ENCODE measurements at places on chromosomes 7 and 10.

DNA sequence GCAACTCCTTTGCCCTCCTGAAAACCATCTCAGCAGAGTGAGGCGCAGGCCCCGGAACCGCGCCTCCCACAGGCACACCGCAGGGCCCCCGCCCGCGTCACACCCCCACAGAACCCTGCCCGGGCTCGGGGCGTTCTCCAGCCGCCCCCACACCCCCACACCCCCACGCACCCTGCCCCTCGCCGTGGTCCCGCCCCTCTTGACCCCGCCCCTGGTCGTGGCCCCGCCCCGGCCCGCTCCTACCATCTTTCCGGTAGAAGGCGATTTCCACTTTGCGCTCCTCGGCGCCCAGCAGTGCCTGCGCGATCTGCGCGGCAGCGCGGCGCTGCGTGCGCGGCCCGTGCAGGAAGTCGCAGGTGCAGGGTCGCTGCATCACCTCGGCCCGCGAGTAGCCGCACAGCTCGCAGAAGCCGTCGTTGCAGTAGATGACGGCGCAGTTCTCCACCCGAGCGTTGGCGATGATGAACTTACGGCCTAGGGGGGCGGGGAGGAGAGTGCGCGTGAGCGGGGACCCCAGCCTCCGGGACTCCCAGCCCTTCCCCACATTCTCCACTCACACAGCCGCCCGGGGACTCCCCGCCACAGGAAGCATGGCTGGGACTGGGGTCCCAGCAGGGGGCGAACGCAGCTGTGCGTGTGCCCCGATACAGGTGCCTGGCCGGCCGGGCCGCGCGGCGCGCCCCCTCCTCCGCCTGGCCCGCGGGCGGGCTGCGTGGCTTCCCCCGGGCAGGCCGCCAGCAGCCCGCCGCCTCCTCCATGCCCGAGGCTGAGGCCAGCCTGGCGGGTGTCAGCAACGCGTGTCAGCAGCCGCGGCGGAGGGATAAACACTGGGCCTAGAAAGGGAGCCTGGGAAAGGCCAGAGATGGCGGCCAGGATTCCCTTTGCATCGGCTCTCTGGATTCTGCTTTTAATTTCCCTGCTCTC lies 3.4 kb downstream of the KCNH2 start:
- DNase-seq, result no peak

DNA sequence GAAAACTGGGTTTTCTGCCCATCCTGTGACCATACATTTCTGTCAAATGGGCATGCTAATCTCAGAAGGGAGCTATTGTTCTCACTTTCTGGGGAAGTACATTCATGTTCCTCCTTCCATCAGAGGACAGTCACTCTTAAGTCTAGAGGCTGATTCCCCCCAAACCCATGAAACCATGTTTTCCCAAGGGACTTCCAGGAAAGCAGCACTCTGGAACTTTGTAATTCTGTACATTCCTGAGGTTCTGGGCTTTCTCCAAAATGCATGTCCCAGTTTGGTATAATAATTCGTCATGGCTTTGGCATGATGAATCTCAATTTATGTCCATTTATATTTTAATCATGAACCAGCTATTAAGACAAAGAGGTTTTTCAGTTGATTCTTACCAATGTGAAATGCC lies 688.1 kb downstream of the LRMDA start:
- no peak for DNase-seq

DNA sequence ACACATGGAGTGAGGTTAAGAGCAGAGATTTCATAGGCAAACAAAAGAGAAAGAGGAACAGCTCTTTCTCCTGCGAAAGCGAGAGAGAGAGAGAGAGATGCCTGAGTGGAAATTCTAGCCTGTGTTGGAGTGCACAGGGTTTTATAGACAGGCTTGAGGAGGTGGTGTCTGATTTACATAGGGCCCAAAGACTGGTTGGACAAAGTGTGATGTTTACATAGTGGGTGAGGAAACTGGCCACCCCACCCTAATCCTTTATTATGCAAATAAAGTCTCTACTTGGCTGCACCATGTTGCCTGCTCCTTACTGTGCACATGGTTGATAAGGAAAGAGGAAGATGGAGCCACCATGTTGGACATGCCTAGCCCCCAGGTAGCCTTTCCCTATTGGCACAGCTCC lies 967.8 kb upstream of the SORCS1 start:
- no peak for DNase-seq

- peak; percentile 67 for DNase-seq
These were observed 99.9 kb upstream of the AKR1E2 start for GRCh38 chr10:4725917-4726606.

DNA sequence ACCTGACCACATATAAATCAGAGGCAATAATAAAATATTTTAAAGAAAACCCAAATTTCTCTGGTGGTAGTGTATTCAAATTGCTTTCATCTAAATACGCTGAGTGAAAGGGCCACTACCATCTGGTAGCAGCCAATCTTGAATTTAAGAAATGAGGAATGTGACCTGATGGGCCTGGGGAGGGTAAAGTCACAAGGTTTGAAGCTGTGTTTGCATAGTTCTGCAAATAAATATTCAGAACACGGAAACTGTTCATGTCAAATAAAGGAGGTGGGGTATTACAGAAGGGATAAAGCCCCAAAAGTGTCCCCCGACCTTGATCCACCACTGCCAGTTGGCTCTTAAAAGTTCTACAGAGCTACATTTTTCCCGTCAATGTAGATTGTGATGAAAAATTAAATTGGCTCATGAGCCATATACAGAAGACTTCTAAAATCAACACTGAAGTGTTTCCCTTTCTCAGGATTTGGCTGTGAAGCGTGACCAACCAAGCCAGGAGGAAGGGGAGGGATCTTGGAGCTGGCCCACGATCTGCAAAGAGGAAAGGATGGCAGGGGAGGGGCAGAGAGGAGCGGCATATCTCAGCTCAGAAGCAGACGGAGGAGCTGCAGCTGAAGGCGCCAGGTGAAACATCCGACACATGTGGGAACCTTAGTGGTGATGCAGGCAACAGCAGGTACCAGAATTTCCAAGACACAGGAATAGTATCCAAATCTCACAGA lies 39.6 kb downstream of the MPP7 start:
- no peak for DNase-seq

GRCh38 chr10:108735380-108735779 lies 1187.9 kb downstream of the XPNPEP1 start:
- peak; percentile 77 for DNase-seq

- no peak for DNase-seq
These were observed 179.2 kb downstream of the PTPRN2 start for GRCh38 chr7:158408318-158408920.

DNA sequence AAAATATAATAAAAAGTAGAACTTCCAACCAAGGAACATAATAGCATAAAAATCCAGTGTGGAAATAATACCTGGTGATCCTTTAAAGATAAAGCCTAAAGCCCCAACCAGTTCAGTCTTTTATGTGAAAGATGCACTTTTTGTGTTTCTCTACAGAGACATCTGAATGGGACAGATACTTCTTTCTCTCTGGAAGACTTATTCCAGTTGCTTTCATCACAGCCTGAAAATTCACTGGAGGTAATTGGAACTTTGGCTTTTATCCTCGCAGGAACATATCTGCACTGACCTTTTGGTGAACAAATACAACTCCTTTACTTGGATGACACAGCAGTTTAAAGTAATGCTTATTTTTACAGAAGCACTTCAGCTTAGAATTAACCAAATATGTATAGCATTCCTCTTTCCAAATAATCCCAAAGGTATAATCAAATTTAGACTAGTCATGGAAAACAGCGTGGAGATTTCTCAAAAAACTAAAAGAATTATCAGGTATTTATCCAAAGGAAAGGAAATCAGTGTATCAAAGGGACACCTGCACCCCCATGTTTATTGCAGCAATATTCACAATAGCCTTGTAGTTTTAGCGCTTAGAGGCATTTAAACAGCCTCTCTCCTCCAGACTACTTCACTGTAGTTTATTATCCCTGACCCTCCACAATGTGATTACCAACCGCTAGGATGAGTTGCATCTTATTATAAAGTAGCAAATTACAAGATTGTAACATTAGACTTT lies 16.8 kb downstream of the HNRNPA2B1 start:
- no peak for DNase-seq

DNA sequence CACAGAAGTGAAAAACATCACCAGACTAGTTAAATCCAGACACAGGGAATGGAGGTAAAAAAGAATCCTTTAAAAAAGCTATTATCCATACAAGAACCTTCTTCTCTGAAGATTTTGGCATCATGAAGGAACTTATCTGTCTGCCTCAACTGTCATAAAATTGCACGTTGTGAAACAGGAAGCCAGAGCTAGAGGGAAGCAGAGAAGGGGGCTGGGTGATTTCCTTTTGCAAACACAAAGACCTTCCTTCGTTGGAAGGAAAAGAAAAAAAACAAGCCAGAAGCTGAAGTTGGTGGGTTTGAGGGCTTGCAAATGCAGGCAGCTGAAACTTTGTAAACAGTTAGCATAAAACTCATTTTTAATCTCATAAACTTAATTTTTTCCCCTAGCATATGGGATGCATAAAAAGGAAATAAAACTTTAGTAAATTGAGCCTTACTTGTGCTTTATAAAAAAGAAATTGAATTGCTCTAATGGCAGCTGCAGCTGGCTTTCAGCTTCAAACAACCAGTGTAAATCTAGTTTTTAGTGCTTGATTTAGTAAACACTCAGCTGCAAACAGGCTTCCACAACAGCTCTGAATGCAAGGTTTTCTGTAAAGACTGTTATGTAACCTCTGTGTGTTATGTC lies 101.6 kb downstream of the OTUD1 start:
- DNase-seq, result no peak

- DNase-seq, result no peak
These were observed 122.7 kb upstream of the ADCY1 start for GRCh38 chr7:45451342-45452035.

- no peak for DNase-seq
These were observed 74.7 kb downstream of the CACNB2 start for GRCh38 chr10:18214691-18215563.

DNA sequence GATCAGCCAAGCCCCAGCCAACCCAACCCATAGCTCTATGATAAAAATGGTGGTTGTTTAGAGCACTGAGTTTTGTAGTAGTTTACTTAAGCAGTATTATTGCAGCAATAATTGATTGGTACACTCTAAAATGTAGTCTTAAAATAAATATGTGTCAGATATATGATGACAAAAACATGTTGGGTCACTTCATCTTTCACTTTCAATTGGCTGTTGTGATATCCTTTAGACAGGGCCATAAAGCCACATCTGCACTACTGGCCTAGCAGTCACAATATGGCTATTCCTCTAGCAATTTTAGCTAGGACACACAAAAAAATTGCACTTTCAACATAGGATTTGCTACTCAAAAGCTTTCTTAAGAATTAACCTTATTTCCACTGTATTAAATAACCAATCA lies 5.9 kb upstream of the CAV1 start:
- no peak for DNase-seq

- DNase-seq, result no peak
These were observed 22.8 kb downstream of the CYP17A1 start for GRCh38 chr10:102814453-102814871.

- no peak for DNase-seq
These were observed 62.1 kb downstream of the SEMA3C start for GRCh38 chr7:80856769-80857168.

DNA sequence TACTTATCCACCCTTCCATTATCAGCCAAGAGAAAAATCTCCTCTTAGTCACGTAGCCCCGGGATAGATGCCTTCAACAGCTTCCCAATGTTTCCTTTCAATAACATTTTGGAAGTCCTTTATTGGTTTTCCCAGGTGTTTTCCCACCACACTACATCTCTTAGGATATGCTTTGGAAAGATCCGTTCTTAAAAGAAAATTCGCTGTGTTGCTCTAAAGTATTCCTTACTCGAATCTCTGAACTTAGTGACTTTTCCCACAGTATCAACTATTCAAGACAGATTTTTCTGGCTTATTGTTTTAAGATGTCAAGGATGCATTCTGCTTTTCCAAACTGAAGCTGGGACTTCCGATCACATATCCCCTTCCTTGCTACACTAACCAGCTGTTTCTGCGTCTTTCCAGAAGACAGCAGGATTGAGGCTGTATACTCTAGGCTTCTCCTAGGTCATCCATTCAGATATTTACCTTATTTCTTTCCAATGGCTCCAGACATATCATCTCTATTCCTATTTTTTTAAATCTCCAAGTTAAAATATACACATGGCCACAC lies 36.5 kb upstream of the SVIL start:
- DNase-seq, result no peak

DNA sequence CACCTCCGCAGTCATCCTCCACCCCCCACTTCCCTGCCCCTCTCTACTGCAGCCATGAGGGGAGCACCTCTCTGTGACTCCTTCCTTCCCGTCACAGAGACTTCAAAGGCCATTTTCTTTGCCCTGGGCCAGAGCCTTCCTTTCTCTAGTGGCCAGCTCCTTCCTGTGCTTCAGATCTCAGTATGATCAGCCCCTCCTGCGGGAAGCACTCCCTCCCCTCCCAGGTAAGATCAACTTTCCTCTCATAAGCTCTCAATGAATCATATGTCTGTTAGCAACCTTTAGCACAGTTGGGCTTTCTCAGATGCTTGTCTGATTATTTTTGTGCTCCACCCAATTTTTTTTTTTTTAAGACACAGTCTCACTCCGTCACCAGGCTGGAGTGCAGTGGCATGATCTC lies 241.0 kb upstream of the PRSS1 start:
- DNase-seq, result no peak

Measured in non-pigmented ciliary epithelial cell (primary cell).